ENCODE measurements at places on chromosomes 4 and X.

DNA sequence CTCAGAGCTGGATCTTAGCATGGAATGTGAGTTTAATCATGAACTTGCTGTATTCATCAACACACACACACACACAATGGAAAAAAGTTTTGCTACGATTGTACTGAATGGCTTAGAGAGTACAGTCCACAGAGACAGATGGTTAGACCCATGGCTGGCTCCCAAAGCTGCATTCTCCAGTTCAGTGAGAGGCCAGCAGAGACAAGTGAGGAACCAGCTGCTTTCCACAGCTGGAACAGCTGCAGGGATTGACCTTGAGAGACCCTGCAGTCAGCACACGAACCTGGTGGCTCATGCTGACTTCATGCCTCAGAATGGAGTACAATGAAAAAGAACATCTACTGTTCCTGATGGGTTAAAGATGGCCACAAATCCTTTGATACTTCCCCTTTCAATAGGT is 94.5 kb downstream of the DHX15 start:
- no peak for DNase-seq

GRCh38 chr4:1241936-1242505 is 6.9 kb downstream of the CTBP1 start:
- DNase-seq = no peak

- DNase-seq = no peak
Observed at GRCh38 chrX:29834764-29835163, 380.6 kb upstream of the MAGEB2 start.

DNA sequence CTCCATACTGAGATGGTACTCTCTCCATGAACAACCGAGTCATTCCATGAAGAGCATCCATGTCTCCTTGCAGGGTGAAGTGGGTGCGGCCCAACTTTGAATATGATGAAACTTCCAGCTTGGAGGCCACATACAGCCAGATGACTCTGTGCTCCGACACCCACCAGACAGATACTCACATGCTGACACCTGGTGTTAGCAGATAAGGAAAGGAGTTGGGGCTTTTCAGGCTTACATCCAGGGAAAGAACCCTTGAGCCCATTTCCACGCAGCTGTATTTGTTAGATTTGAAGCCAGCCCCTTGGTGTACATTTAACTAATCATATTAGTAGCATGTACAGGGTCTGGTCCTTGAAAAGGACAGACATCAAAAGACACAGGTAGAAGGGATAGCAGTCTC is 62.1 kb upstream of the PRRG3 start:
- DNase-seq = no peak

DNA sequence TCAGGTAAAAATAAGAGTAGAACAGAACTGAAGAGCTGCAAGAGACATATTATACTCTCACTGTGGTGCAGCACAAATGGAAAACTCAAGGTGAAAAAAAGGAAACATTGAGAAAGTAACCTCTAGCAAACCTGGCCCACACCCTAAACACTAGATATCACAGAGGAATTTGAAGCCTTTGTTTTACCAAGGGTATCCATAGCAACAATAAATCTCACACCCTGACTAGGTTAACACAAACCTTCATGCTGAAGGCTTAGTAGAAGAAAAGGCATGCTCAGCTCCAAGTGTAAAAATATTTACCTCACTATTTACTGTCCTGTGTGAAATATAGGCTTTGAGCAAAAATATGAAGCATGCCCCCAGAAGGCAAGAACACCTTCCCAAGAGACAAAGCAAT is 61.9 kb upstream of the TAB3 start:
- DNase-seq = no peak

DNA sequence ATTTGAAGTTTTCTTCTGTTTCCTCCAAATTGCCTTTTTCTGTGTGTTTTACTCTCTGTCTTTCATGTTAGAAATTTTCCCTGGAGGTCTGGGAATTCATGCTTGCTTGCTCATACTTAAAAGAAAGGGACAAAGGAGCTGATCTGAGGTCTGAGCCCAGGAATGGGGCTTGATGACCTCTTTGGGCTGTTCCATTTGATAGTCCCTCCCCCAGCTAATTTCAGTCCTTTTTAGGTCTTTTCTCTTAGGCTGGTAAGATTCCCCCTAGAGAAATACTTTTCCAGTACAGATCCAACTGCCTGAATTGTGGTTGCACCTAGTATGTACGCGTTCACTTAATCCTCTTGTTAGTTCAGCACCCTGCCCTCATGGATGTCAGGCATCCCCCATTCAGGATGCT is 5.5 kb upstream of the PIGA start:
- no peak for DNase-seq

Measured in cerebellar nuclear complex (tissue), 1 donor.